ENCODE measurements at places on chromosomes 6 and 20.

- DNase-seq: no peak
Measured at GRCh38 chr6:69888482-69889233, 22.3 kb downstream of the COL19A1 start.

- no peak for DNase-seq
Measured at GRCh38 chr6:20175810-20176410, 36.4 kb downstream of the MBOAT1 start.

- no peak for DNase-seq
Measured at GRCh38 chr6:46706464-46706863, 18.8 kb downstream of the TDRD6 start.

DNA sequence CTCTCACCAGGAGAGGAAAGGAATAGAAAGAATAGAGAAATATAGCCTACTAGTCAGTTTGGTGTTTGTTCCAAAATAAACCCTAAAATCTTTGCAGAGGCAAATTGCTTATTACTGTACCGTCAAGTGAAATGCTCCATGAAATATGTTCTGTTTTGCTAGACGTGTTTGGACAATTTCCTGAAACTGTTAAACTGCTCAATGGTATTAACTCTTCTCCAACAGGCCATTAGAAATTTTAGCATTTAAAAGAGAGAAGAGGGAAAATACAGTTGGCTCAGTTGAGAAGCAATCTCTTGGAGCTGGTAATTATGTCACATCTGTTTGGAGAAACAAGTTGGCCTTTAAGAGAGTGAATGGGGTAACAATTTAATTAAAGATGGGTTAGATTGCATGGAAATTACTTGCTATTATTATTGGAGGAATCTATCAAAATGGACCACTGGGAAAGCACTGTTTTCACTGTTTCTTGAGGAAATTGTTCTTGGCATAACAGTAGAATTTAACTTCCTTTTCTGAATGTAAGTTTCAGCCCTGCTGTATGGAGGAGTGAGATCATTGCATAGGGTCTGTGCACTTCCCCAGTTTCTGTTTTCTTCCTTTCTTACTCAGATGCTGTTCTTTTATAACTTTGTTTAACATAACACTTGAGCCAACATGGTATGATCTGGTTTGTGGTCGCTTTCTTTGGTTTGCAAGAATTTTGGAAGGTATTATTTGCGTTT, 373.6 kb downstream of the PLCB1 start:
- DNase-seq: no peak

DNA sequence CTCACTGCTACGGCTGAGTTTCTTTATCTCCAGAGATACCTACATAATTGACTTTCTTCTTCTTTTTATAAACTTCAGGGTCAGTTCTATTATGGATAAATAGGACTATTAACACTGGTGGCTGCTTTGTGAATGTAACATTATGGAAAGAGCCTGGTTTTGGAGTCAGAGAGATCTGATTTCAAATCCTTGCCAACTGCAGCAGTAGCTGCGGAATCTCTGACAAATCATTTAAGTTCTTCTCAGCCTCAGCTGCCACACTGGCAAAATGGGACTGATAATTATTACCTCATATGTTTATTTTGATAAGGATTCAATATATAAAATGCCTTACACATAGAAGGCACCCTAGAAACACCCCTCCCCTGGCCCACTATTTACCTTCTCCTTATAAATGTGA, 160.5 kb downstream of the BACH2 start:
- DNase-seq: no peak

All from NCI-H1436 (cell line).